ENCODE measurements at places on chromosomes 4 and X. TPM values are rescaled to one million over a fixed set of nuclear protein-coding genes. Genes with fewer than 3 reads are reported as not detected.

The TEX13D gene
- total RNA-seq = not detected

The CTAG1A gene
- not detected for total RNA-seq

The CXCL11 gene
- total RNA-seq = not detected

The ESX1 gene
- total RNA-seq = not detected

The PLXNA3 gene
- total RNA-seq = 7.1 TPM

The BEX5 gene
- total RNA-seq = 3.0 TPM

The MTNR1A gene
- total RNA-seq = not detected

The SULT1B1 gene
- not detected for total RNA-seq
